ENCODE measurements at places on chromosomes 3 and 15. TPM values are rescaled to one million over a fixed set of nuclear protein-coding genes. Genes with fewer than 3 reads are reported as not detected.

EPHA3 gene
- total RNA-seq, result 7.2 TPM

- H3K4me3 ChIP-seq, result no peak overlapping the region
- H3K27ac ChIP-seq, result no peak overlapping the region
- no peaks in the 10 kb centered on the region for H3K36me3 ChIP-seq
- DNase-seq, result no peak
- H3K4me1 ChIP-seq, result no peaks in the 10 kb centered on the region
- H3K27me3 ChIP-seq, result no peaks in the 10 kb centered on the region
These were observed 26.7 kb upstream of the MED12L start for GRCh38 chr3:151058740-151059139.

DNA sequence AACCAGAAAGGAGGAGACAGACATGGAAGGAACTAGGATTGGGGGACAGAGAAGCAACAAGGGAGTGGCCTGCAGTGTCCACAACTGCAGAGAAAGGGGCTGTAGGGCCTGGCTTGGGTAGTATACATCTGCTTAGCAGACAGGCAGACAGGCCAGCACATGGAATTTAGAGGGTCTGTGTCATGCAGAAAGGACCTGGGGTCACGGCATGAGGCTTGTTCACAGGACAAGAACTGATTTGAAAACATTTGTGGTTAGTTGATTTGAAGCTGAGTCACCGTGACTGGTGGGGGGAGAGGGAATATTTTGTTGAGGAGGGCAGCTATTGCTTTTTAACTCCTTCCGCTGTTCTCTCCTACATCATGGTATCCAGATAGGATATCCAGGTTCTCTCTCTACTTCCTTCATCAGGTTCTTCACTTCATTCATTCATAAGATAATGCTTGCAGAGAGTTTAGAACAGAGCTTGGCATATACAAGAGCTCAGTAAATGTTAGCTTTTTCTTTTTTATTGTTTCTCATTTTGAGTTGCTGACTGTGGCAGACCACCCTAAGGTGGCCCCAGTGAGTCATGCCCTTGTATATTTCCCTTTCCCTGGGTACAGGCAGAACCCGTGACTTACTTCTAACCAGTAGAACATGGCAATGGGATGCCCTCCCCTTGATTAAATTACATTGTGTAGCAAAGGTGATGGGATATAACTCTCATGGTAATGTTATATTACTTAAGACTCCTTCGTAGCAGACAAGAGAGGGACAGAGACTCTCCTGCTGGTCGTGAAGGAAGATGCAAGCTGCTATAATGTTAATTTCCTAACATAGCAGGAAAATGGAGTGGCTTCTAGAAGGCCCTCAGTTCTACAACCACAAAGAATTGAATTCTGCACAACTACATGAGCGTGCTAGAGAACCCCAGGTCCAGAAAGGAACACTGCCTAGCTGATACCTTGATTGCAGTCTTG is 95.0 kb upstream of the NMNAT3 start:
- no peak for DNase-seq
- no peaks in the 10 kb centered on the region for H3K36me3 ChIP-seq
- H3K4me3 ChIP-seq, result no peak overlapping the region

INKA1 gene
- 1.8 TPM for total RNA-seq

DNA sequence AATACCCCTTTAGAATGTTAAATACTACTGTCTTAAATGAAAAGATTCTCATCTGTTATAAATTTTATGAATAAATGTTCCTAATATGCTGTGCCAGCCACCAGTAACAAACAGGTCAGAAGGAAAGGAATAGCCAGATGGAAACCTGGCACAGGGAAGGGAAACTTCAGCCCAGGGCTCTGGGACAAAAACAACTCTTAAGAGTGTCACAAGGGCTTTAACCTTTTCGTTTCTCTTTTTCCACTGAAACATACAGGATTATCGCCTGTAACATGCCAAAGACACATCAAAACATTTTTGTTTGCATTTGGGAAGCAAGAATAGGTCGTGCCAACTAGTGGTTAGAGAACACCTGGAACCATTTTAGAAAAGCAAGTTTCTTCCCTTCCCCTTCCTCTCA is 109.0 kb upstream of the NEDD4 start:
- no peak for DNase-seq
- no peak overlapping the region for H3K4me3 ChIP-seq
- peaks cover 24% of the 10 kb centered on the region for H3K4me1 ChIP-seq
- no peaks in the 10 kb centered on the region for H3K36me3 ChIP-seq
- no peaks in the 10 kb centered on the region for H3K27me3 ChIP-seq
- H3K27ac ChIP-seq, result no peak overlapping the region

DNA sequence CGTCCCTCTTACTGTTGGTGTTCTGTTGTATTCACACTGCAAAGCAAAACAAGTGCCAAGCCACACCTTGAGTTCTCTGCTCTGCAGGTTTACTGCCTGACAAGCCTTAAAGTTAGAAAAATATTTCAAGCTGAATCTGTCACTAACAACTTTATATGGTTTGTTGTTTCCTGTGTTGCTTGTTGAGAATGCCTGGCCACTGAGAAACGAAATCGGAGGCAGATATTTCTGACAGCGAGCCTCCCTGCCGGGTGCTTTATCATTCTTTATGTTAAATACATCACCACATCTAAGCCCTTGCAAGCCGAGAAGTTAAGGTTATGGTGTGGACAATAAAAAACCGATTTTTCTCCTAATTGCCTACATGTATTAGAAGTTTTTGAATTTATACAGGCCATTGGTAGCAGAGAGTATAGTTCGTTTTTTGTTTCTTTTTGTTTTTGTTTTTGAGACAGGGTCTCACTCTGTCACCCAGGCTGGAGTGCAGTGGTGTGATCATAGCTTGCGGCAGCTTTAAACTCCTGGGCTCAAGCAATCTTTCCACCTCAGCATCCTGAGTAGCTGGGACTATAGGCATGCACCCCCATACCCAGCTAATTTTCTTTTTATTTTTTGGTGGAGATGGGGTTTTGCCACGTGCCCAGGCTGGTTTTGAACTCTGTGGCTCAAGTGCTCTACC is 188.4 kb upstream of the ICE2 start:
- no peaks in the 10 kb centered on the region for H3K4me1 ChIP-seq
- DNase-seq, result no peak
- no peaks in the 10 kb centered on the region for H3K27me3 ChIP-seq
- H3K4me3 ChIP-seq, result no peak overlapping the region

DNA sequence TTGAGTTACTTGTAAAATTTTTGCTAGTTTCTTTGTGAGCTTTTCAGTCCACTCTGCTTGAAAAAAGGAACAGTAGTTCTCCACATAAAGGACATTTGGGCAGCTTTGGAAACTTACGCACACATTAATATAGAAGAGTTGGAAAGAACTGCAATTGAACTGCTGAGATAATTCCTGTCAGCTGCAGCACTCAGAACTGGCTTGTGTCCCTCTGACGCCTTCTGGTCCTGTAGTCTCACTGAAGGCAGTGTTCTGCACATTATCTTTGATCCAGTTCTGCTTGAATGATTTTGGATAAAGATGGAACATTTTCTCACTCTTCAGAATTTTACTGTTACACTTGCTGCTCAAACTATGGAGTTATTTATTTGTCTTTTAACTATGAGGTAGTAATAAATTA is 901.9 kb downstream of the OTOL1 start:
- no peaks in the 10 kb centered on the region for H3K36me3 ChIP-seq
- no peak overlapping the region for H3K4me3 ChIP-seq
- DNase-seq, result no peak
- H3K27ac ChIP-seq, result no peak overlapping the region
- H3K4me1 ChIP-seq, result no peaks in the 10 kb centered on the region
- no peaks in the 10 kb centered on the region for H3K27me3 ChIP-seq

SI gene
- not detected for total RNA-seq

CCR5 gene
- total RNA-seq, result 1.1 TPM

DNA sequence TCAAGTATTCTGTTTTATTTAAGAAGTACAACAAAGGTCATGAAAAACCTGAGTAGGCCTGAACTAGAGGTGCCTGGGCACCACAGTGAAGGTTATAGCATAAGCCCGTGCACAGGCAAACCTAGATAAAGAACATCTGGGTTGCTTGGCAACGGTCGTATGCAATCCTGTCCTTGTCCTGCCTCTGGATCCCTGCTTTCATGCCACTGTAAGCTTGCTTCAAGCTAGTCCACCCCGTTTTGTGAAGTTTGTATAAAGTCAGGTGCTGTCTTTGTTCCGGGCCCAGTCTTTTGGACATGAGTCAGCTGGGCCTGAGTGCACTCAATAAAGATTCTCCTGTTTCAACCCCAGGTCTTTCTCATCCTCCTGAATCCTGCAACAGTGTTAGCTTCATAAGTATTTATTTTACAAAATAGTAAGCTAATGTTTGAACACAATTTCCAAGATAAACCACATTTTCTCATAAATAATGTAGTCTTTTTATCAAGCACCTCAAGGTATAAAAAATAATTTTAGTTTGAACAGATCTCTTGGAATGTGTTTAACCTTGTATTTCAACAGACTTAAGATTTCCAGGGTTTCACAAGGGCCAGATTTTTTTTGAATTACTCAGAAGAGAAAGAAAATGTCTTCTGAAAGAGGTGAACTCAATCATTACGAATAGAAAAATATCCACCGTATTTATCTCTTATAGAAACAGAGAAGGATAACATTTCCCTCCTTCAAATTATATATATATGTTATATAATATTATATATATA is 14.3 kb upstream of the SLC9C1 start:
- no peak overlapping the region for H3K4me3 ChIP-seq
- no peaks in the 10 kb centered on the region for H3K27me3 ChIP-seq
- no peaks in the 10 kb centered on the region for H3K36me3 ChIP-seq
- peak overlapping the region; percentile 46 for H3K27ac ChIP-seq
- DNase-seq, result no peak

DNA sequence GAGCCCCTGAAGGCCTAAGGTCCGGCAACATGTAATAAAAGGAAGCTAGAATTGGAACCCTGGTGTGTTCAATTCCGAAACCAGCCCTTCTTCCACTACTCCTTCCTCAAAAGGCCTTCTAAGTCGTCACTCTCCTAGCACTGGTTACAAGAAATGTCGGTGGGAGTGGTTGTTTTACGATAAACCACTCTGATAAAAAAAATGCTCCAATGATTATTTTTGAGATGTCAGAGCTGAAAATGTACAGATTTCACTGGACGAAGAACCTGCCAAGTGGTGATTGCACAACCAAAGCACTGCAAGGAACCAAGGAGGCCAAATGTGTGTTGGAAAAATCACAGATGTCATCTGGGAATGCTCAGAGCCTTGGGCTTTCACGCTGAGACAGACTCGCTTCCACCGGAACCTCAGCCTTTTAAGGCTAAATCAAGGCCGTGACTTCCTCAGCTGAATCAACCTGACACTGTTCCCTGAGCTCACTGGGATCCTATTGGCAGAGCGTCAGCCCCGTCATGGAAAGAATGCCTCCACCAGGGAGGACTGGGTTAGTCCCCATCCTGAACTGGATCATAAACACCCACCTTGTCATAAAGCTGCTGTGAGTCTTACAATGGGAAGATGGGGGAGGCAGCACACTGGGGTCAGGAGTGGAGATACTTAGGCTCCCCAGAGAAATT is 108.1 kb upstream of the THBS1 start:
- DNase-seq, result peak; percentile 70
- H3K27ac ChIP-seq, result peak overlapping the region; percentile 84
- H3K4me1 ChIP-seq, result no peaks in the 10 kb centered on the region
- no peaks in the 10 kb centered on the region for H3K36me3 ChIP-seq
- no peak overlapping the region for H3K4me3 ChIP-seq

ZNF660 gene
- total RNA-seq, result 0.69 TPM

ROPN1 gene
- total RNA-seq, result 2.0 TPM

DNA sequence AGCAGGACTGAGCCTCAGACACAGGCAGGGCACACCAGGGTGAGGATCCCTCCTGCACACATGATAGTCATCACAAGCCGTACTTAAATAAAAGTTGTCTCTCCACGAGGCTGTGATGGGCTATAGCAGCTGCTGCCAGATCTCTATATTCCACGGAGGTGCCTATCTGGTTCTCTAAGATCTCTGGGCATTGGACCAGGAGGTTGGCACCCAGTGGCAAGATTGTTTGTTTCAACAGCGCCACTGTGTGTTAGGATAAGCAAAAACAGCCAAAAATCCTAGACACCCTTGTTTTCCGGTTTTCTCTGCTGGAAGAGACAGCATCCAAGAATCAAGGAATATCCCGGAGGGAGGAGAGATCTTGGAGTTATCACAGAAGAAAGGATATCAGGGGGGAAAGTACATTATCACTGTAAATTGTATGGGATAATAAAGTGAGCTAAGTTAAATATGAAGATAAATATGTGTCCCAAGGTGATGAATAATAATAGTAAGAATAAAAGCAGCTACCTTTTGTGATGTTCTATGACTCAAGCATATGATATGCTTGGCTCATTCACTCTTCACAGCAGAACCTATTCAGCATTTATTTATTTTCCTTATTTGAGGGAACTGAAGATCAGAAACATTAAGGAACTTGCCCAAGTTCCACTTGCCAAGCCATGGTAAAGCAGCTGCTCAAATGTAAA is 90.6 kb upstream of the AKAP13 start:
- H3K27me3 ChIP-seq, result no peaks in the 10 kb centered on the region
- no peaks in the 10 kb centered on the region for H3K4me1 ChIP-seq
- no peak overlapping the region for H3K27ac ChIP-seq
- no peak overlapping the region for H3K4me3 ChIP-seq
- H3K36me3 ChIP-seq, result no peaks in the 10 kb centered on the region
- DNase-seq, result peak; percentile 45

CCDC66 gene
- 11.0 TPM for total RNA-seq

STRA6 gene
- total RNA-seq, result not detected

GRCh38 chr3:133494469-133494868 is 79.0 kb upstream of the CDV3 start:
- H3K27ac ChIP-seq, result no peak overlapping the region
- no peak for DNase-seq
- no peaks in the 10 kb centered on the region for H3K4me1 ChIP-seq

GRCh38 chr15:57973534-57973933 is 92.0 kb downstream of the ALDH1A2 start:
- H3K27ac ChIP-seq, result no peak overlapping the region
- H3K36me3 ChIP-seq, result no peaks in the 10 kb centered on the region
- DNase-seq, result no peak
- H3K27me3 ChIP-seq, result no peaks in the 10 kb centered on the region

TBC1D5 gene
- total RNA-seq, result 30.9 TPM

DNA sequence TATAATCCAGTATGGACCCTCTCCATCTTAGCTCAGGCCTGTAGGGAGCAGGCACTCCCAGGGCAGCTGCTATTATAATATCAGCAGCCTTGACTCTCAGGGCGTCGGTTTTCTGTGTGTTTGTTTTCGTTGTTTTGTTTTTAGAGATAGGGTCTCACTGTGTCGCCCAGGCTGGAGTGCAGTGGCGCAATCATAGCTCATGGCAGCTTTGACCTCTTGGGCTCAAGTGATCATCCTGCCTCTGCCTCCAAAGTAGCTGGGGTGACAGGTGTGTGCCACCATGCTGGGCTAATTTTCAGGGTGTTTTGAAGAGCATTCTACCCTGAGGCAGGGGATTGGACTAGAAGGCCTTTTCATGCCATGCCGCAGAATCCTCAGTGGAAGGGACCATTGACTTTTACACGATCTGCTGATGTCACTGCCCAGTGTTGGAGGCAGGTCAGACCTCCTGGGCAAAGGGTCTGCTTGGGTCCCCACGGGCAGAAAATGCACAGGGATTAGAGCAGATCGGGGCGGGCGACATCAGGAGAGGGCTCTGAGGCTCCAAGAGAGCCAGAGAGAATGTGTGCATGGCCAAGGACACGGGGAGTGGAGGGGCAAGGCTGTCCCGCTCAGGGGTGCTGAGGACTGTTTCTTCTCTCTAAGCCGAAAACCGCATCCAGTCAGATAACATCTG is 7.8 kb downstream of the MELTF start:
- H3K27ac ChIP-seq, result no peak overlapping the region
- H3K4me1 ChIP-seq, result no peaks in the 10 kb centered on the region
- no peak overlapping the region for H3K4me3 ChIP-seq
- peaks cover 29% of the 10 kb centered on the region for H3K27me3 ChIP-seq
- no peaks in the 10 kb centered on the region for H3K36me3 ChIP-seq
